ENCODE measurements at places on chromosomes 13 and 19.

- no peak for DNase-seq
Observed at GRCh38 chr13:35926859-35927530, 204.2 kb downstream of the DCLK1 start.

GRCh38 chr19:33639035-33639681 lies 17.4 kb downstream of the CHST8 start:
- no peak for DNase-seq

GRCh38 chr19:17136021-17136420 lies 60.4 kb downstream of the MYO9B start:
- no peak for DNase-seq

GRCh38 chr19:41624515-41624914 lies 2.4 kb downstream of the CEACAM4 start:
- no peak for DNase-seq

GRCh38 chr13:114286808-114287207 lies 5.4 kb downstream of the UPF3A start:
- DNase-seq = no peak

DNA sequence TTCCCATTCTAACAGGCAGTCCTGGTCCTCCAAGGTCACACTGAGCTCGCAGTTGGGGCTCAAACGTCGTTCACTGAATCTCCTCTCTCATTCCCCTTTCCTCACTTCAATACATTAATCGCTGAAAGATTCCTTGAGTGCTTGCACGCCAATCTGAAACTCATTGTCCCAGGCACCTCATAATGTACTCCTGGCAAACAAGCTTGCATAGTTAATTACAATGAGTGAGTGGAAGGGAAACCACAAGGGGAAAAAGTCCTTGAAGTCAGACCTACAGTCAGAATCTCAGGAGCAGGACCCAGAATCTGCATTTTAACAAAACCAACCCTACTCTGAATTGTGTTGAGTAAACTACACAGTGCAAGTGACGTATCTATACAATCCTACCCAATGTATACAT lies 86.9 kb downstream of the CRYL1 start:
- no peak for DNase-seq

DNA sequence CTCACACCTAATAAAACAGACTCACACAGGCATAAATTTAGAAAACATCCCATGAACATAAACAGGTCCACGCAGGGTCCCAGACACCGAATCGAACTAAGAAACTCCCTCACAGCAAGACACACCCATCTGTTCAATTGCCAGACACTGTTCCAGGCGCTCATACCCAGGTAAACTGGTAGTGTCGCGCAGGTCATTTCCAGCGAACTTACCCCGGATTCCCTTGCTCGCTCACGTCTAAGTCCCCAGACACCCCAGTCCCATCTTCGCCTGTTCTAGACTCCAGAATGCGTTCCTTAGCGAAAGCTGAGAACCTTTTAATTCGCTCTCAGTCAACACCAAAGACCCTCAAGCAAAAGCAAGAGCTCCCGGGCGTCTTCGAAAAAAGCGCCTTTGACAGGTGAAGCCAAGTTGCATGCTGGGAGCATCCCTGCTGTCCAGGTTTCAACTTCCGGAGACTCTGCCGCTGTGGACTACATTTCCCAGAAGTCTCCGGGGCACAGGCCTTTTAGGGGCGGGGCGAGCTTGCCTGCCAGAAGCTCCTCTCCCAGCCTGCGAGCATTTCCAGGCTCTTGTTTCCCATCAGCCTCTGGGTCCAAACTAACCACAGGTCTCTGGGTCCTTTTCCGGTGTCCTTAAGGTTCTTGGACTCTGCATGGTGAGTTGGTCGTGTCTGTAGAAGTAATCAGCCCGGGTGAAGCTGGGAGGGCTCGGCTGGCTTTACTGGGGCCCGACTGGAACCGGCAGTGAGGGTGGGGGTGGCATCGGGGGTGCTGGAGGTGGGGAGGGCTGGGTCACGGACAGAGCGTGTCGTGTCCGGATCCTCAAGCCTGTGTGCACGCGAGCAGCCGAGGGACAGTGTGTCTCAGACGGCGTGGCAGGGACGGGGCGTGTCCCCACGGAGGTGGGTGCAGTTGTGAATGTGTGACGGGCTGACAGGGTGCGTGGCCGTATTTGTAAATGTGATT lies at the start of gene ZNF283:
Gene ZNF283 (plus strand): TSS at position 535 of the 968 bp plus-strand sequence. CDS start 6,184 bp downstream, outside the sequence.
- DNase-seq = peak; percentile 87

DNA sequence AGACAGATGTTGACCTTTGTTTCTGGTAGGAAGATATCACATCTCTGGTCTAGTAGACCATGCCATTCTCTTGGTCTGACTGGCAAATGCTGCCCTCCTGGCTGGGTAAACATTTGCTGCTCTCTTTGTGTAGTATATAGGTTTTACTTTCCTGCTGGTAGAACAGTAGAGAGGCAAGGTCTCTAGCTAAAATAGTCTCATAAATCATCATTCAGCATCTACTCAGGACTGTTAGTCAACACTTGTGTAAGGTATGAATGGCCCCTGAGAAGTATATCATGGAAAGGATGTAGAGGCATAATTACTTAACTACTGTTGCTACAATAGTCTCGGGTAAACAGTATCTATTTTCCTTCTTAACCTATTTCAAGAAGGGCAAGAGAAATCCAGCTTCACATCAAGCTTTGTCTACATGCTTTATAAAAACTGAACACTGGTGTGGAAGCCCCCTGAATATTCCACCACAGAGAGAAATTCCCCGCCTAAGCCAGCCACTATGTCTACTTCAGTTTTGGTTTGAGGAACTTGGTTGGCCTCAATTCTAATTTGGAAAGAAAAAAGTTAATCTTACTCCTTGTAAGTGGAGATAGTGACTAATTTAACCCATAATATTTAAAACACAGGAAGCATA lies 18.4 kb upstream of the MYCBP2 start:
- peak; percentile 38 for DNase-seq

GRCh38 chr19:13830741-13831536 lies 35.7 kb downstream of the ZSWIM4 start:
- DNase-seq = peak; percentile 79

DNA sequence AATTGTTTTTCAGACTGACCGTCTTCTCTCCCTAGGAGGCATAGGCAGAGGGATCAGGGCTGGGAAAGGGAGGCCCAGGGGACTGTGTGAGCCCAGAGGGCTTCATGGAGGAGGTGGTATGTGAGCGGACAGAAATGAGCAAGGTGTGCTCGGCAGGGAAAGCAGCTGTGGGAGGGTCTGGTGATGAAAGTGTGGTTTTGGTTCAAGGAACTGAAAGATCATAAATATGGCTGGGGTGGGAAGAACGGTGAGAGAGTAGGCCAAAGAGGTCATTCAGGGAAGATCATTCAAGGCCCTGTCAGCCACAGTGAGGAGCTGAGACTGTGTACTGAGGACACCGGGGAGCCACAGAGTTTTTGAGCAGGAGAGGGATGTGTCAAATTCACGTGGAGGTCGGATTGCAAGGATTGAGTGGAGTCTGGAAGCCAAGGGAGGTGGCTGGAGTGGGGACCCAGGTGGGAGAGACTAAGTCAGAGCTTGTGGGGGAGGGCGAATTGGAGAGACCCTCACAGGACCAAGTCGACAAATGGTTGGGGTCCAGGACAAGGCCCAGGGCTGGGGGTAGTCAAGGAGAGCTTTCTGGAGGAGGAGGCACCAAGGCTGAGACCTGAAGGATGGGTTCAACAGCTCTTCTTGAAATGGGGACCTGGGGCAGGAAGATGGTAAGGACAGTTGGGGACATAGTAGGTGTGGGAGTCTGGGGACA lies 7.6 kb downstream of the PLD3 start:
- DNase-seq = no peak

Measured in CD4-positive, alpha-beta T cell treated with Interleukin-1 beta for 1 hour (primary cell).